ENCODE measurements at places on chromosomes 16 and 17.

GRCh38 chr17:19260958-19261357 lies 23.8 kb downstream of the EPN2 start:
- DNase-seq, result no peak

GRCh38 chr16:57549730-57550129 lies 7.3 kb downstream of the ADGRG5 start:
- DNase-seq, result no peak

- no peak for DNase-seq
Observed at GRCh38 chr16:178668-179015, 1.6 kb upstream of the HBQ1 start.

DNA sequence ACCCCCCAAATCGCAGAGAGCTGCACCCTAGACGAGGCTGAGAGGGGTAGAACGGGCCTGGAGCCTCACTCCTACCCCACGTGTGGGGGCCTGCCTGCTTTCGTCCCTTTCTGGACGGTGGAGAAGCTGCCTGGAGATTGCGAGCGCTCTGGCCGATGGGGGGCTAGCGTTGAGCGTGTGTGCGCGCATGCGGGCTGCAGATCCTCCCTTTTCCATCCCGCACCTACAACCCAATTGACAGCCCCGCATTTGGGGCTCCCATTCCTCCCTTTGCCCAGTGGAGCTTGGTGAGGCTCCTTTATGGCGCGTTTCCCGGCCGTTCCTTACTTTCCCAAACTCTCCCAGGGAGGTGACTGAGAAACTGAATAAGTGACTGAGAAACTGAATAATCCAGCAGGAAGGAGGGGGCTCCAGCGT lies 907 bp upstream of the ESRP2 start:
- no peak for DNase-seq

DNA sequence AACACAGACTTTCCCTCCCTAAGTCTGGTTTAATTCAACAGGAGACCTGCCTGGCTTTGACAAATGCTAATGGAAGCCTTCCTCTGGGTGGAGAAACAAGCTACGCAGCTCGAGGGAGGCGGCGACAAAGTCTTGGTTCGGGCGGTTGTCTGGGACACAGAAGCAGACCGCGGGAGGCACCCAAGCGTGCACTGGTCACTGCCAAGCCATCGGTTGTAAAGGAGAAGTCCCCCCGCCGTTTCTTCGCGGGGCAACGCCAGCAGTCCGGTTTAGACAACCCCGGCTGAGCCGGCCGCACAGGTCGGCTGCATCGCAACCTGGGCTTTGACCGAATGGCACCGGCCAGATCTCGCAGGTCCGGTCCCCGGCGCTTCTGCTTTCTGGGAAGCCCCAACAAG lies 586 bp downstream of the GLYR1 start:
- DNase-seq, result no peak

Data from stimulated activated CD8-positive, alpha-beta memory T cell treated with anti-CD3 and anti-CD28 coated beads, Interleukin-4, amount 100 ng/mL, for 1 hour (primary cell).